Adipocyte (in vitro differentiated cells): ENCODE measurements at places on chromosomes 16 and 17.
A peak's percentile ranks its signal among the peaks of the same experiment; 100 is the strongest.

DNA sequence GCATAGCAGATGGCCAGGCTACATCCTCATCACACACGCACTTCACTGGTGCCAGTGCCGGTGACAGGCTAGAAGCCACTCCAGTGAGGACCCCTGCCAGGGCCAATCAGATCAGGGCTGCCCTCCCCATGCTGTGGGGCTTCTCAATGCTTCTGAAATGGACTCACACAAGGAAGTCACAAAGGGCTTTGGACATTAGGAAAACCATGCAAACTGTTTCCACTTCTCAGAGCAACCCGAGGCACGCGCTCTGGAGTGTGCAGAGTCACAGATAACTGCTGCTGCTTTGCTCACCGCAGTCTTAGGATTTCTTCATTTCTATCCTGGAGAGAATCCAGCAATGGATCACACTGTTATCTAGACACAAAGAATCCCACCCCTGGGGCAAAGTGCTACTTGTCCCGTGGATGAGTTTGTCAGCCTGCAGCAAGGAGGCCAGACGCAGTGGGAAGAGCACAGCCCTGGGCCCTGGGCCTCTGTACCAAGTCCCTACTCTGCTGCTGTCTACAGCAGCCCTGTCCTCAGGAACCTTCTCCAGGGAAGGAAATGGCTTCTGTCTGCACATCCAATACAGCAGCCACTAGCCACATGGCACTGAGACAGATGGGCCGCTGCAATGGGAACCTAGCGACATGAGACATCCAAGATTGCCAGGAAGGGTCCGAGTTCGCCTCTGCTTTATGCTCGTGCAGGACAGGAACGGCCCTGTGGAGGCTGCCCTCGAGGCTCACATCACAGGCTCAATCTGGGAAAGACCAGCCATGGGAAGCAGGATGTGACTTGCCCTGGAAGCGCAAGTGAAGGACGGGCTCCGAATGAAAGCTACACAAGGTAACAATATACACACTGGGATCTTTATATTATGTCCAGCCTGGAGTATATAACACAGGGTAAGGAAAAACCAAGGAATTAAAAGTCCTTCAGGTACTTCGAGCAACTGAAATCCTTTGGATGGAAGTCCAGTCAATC, 169.3 kb downstream of the ZFHX3 start:
- DNase-seq, result peak; percentile 21

- DNase-seq, result no peak
Observed at GRCh38 chr16:12386192-12386591, 409.7 kb downstream of the SNX29 start.

- DNase-seq, result no peak
Observed at GRCh38 chr17:43671031-43671692, 9.4 kb upstream of the MEOX1 start.

GRCh38 chr17:7419819-7420610, at the start of gene SPEM1:
Gene SPEM1, plus strand, starts transcription at chr17:7420324. Its CDS starts 61 bp downstream, at chr17:7420385.
- DNase-seq, result no peak

- no peak for DNase-seq
Observed at GRCh38 chr17:81143717-81144422, 21.4 kb upstream of the PVALEF start.

DNA sequence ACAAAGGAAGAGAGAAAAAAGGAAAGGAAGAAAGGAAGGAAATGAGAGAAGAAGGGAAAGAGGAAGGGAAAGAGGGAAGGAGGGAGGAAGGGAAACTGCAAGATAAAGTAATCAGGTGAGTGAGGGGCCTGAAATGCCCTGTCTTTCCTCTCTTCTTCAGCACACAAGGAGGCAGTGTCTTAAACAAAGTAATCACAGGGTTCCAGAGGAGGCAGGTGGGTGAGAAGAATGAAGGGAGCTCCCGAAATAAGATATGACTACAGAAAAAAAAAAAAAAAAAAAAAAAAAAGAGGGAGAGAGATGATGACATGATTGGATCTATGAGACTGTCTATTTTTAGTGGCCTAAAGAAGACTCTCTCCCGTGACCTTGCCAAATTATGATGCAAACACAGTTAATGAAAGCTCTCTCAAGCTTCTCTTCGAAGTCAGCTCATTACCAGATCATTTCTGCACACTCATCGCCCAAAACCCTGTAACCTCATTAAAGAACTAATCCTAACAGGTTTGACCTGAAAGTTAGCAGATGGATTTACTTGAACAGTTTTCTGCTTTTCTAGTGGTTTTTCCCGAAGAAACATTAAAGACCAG, 53.6 kb downstream of the CDH11 start:
- DNase-seq, result peak; percentile 64

DNA sequence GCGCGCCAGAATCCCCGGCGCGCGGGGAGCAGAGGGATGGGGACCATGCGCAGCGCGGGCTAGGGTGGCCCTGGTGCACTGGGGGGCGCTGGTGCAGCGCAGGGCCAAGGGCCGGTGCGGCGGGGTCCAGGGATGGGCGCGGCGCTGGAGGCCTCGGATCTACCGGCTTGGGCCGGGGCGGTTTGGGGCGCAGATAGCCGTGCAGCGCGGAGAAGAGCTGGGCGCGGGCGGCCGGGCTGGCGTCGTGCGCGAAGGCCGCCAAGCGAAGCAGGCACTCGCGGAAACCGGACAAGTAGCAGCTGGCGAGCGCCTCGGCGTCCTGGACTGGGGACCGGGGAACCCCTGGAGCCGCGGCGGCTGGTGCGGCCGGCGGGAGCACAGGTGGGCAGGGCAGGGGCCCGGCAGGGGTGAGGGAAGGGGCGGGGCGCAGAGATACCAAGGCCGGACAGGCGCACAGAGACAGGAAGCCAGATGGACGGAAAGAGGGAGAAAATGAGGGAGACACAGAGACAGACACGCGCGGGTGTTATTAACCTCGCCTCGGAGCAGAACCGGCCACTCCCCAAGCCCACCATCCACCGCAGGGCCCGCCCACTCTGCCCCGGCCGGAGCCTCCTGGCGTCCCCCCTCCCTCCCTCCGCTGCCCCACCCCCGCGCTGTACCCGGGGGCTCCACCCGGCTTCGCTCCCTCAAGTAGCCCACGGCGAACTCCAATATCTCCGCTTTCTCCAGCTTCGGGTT, 2.1 kb downstream of the HES7 start:
- peak; percentile 82 for DNase-seq

GRCh38 chr16:1073566-1074378, 1.2 kb downstream of the SSTR5 start:
- no peak for DNase-seq

GRCh38 chr17:63826468-63827001, 696 bp upstream of the PSMC5 start:
- peak; percentile 40 for DNase-seq

- DNase-seq, result no peak
Observed at GRCh38 chr17:70976447-70976846, 807.1 kb downstream of the KCNJ2 start.

- peak; percentile 81 for DNase-seq
Observed at GRCh38 chr17:35766903-35767510, 6.3 kb downstream of the C17orf50 start.

- DNase-seq, result peak; percentile 84
Observed at GRCh38 chr17:76547183-76547641, 7.4 kb downstream of the PRCD start.

DNA sequence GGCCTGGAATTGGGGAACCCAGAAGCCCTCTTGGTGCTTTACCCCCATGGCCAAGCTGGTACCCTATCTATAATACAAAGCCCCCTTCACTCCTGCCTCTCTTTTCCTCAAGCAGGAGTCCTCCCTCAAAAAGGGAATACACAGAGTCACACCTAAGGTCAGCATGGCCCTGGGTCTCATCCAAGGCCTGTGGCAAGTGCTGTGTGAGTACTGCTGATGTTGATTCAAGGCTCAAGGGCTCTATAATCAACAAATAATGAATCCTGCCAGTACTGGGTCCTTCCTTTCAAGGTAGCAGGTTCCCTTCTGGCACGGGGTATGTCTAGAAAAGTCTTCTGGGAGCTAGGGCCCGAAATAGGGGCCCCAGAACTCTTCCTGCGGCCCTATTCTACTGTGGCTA, 187.3 kb downstream of the CYB561 start:
- no peak for DNase-seq

DNA sequence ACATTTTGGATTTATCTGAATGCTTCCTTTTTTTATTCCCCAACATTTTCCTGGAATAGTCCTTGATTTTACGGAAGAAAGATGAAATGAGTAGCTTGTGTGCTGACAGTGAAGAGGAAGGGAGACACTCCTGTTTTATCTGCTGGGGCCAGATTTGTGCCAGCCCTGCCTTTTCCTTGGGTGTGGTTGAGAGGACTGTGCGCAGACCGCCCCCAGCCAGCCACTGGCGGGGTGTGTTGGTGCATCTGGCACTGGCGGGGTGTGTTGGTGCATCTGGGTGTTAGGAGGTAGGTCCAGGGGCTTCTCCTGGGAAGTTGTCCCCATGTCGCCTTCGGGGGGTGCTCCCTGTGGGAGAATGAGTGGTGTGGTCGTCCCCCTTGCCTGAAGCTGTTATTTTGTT, 39.5 kb downstream of the RAP1GAP2 start:
- no peak for DNase-seq
